Foreskin fibroblast (primary cell): ENCODE measurements at places on chromosomes 13 and 19.

- no peak for DNase-seq
Measured at GRCh38 chr13:60759499-60759898, 362.5 kb downstream of the TDRD3 start.

DNA sequence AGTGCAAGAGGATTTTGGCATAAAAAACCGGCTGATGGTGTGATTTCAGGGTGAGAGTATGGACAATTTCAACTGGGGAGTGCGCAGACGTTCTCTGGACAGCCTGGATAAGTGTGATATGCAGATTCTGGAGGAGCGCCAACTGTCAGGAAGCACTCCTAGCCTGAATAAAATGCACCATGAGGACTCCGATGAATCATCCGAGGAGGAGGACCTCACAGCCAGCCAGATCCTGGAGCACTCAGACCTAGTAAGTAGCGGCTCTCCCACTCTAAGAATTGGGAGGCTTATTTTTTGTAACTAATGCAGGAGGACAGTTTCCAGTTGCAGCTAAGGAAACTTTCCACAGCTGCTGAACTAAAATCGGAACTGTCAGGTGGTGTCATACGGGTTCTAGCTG, 53.6 kb downstream of the ZAR1L start:
- peak; percentile 81 for DNase-seq

- peak; percentile 1 for DNase-seq
Measured at GRCh38 chr19:12092956-12093355, 28.4 kb downstream of the ZNF844 start.

DNA sequence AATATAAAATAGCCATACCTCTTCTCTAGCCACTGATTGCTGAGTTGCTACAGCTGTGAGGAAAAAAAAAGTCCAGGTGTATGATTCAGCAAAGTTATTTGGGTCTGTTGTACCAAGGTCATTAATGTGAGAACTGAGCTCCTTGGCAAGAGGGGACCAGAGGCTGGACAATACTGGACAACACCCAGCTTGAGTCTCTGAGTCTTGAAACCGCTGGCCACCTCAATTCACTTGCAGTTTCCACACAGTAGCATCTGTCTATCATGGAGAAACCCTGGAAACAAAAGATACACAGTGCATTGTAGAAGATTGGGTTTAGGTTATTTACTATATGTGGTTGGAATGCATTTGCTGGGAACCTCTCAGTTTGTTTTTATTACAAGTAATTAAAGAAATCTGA, 60.4 kb downstream of the WDFY2 start:
- no peak for DNase-seq

- DNase-seq: peak; percentile 84
Measured at GRCh38 chr13:99467764-99468163, 33.5 kb upstream of the TM9SF2 start.

GRCh38 chr19:18379803-18380747, 5.9 kb upstream of the GDF15 start:
- DNase-seq: peak; percentile 94

- DNase-seq: peak; percentile 91
Measured at GRCh38 chr19:51359294-51359693, 6.9 kb downstream of the ETFB start.

DNA sequence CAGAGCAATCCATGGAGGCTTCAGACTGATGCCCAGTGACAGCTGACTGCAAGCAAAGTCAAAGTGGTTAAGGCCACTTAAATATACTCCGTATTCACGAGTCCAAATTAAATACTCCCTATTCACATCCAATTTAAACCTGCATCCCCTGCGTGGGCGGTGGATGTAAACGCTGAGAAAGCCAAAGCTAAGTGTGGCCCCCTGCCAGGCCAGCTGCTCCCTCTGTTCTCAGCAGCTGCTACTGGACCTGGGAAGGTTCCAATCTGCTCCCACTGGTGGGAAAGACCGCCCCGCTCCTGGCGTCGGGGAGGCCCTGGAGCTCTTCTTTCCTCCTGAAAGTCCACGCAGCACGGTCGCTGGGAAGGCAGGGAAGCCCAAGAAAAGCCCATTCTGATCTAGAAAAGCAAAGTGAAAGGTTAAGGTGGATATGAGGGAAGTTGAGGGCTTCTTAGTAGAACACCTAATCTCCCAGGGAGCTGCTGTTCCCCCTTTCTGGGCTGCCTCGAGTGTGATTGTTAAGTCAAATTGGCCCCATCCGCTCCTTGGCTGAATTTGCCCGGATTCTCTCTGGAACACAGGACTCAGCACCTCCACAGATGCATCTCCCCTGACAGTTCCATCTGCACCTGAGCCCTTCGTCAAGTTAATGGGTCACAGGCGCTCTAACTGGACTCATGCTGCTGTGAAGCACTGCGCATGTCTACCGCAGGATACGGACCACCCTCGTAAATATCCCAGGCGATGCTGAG, 205.5 kb downstream of the USP12 start:
- DNase-seq: no peak

DNA sequence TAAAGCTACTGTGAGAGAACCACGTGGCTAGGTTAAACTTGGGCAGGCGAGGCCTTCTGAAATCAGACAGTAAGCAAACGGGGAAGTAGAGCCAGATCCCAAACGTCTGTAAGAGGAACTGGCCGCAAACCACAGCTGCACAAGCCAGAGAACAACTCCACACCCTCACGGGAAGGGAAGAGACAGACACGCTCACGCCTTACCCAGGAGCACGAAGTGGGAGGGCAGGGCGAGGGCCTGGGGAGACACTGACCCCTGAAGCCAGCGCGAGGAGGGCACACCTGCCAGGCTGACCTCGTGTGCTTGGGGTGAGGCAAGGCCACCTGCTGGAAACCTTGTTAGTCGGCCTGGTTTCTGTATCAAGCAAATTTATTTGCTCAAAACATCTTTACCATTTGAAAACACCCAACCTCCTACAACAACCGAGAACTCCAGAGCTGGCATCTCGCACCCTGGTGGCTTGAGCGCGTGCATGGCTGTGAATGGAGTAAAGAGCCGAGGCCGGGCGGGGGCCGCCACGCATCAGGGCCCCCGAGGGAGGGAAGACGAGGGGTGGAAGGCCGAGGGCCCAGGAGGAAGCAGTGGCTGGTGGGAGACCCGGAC, 7.3 kb downstream of the POLR2E start:
- DNase-seq: no peak

- peak; percentile 26 for DNase-seq
Measured at GRCh38 chr13:43203781-43204180, 180.4 kb downstream of the DNAJC15 start.

DNA sequence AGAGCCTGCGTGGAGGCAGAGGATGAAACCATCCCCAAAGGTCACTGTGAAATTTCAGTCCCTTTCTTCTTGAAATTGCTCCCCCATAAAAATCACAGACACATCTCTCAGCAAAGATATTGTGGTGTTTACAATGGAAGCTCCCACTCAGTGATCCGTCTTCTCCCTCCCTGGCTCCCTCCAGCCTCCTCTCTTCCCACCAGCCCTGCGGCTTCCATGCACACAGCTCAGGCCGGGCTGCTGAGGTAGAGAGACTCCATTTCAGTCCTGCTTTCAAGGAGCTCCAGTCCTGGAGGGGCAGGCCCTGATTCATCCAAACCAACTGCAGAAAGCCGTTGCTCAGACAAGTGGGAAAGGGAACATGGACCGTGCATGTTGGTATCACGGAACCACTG, 24.0 kb upstream of the MIER2 start:
- DNase-seq: no peak

DNA sequence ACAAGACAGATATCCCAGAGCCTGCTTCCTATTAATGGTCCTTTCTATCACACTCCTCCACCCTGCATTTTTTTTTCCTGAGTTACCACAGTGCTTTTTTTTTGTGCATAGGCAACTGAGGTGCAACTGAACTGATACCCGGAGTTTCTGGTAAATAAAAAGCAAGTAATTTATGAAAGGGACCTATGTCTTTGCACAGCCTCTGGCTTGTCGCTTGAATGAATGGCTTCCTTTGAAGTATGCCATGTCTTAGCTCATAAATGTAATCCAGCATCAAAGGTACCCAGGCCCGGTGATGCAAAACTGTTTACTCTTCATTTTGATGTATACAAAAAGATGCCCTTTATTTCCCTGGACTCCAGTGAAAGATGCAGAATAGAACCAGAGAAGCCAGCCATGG, 31.8 kb downstream of the GSX1 start:
- DNase-seq: no peak

GRCh38 chr19:42596391-42597072, 1.8 kb upstream of the CEACAM8 start:
- DNase-seq: no peak
